ENCODE measurements at places on chromosomes 2 and 18.

DNA sequence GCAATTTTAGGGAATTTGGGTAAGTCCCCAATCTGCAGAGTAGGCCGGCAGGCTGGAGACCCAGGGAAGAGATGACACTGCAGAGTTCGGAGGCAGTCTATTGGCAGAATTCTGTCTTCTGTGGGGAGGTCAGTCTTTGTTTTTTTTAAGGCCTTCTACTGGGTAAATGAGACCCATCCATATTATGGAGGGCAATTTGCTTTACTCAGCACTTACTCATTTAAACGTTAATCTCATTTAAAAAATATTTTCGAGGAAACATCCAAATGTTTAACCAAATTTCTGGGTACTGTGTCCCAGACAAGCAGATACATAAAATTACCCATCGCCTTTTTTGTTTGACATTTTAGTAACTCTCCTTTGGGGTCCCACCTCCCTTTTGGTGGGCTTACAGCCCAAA lies 139.5 kb downstream of the IRS1 start:
- DNase-seq: no peak

DNA sequence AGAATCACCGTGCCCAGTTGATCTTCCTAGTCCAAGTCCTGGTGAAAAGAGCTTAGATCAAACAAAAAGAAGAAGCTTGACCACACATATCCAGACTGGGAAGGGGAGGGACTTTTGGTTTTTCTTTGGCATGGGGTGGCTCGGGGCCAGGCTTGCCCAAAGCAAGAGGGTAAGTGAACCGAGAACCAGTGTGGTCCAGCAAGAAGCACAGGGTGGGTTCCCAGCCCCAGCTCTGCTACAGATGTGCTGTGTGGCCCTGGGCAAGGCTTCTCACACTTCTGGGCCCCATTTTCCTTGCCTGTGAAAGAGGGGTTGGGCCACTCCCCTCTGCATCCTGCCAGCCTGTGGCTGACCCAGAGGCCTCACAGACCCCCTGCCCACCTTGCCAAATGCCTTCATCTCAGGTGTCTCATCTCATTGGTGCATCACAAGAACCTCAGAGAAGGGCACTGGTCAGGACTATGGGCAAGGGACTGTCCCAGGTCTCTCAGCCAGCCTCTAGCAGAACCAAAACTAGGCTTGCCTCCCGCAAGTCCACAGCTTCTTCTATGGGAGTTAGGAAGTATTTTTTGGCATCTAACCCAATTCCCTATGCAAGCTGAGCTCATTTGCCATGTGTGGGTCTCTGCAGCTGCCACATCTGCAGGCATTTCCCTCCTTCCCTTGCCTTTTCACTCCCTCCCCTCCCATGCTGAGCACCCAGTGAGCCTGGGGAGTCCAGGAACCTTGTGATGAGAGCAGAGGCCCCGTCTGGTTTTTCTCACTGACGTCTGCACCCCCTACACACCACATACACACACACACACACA lies 6.9 kb downstream of the ATP6V1B1 start:
- DNase-seq: no peak

GRCh38 chr2:235050980-235051351 lies 99.1 kb downstream of the SH3BP4 start:
- DNase-seq: no peak

DNA sequence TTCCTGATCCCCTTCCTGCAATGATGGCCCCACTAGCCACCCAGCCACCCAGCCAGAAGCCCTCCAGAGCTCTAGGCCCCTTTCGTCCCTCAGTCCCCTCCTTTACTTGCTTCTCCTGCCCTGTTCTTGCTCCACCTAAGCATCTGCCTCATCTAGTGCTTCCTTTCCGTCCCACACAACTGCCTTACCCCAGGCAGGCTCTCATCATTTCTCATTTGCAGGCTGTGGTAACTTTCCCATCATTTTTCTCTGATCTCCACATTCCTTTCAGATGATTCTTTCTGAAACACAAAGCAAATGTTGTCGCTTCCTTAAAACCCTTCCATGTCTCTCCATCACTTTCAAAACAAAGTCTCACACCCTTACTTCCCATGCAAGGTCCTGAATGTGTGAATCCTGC lies 459.8 kb downstream of the METTL4 start:
- DNase-seq: no peak

DNA sequence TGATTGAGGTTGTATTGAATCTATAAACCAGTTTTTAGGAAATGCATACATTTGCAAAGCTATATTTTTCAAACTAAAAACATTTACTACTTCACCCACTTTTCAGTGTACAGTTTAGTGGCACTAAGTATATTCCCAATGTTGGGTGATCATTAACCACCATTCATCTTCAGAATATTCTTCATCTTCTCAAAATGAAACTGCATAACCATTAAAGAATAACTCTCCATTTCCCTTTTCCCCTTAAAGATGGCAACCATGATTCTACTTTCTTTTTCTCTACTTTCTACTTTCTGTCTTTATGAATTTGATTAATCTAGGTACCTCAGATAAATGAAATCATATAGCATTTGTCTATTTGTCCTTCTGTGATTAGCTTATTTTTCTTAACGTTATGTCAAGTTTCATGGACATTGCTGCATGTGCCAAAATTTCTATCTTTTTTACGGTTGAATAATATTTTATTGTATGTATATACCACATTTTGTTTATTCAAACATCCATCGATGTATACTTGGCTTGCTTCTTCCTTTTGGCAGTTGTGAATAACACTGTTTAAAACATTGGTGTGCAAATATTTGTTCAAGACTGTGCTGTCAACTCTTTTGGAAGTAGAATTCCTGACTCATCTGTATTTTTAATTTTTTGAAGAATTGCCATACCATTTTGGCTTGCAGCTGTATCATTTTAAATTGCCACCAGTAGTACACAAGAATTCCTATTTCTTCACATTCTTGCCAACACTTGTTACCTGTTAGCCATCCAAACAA lies 104.9 kb downstream of the RPRM start:
- no peak for DNase-seq

DNA sequence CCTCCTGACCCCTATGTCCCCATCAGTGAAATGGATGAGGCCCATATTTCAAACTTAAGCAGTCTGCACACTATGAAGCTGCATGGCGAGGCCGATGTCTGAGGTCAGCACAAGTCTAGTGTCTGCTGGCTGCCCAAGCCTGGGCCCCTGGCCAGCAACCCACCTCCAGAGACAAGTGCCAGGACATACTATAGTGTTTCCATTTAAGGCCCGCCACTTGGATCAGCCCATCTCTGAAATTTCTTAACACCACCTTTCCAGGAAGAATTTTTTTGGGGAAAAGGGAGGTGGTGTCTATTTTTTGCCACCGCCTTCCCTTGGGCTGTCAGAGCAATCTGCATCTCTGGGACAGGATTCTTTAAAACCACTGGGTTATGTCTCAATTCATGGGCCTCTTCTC lies 1.8 kb downstream of the ACVR1 start:
- no peak for DNase-seq

GRCh38 chr18:57891707-57892391 lies 88.7 kb upstream of the ATP8B1 start:
- no peak for DNase-seq
